ENCODE measurements at places on chromosomes 16 and 17. TPM values are rescaled to one million over a fixed set of nuclear protein-coding genes. Genes with fewer than 3 reads are reported as not detected.

The SLC52A1 gene
- not detected for polyA plus RNA-seq

- DNase-seq, result no peak
Observed at GRCh38 chr17:76541739-76542454, 2.1 kb downstream of the PRCD start.

GRCh38 chr16:67296420-67296819 is 17.1 kb downstream of the PLEKHG4 start:
- no peak for DNase-seq

GRCh38 chr16:78535098-78535497 is 435.6 kb downstream of the WWOX start:
- DNase-seq, result no peak

DNA sequence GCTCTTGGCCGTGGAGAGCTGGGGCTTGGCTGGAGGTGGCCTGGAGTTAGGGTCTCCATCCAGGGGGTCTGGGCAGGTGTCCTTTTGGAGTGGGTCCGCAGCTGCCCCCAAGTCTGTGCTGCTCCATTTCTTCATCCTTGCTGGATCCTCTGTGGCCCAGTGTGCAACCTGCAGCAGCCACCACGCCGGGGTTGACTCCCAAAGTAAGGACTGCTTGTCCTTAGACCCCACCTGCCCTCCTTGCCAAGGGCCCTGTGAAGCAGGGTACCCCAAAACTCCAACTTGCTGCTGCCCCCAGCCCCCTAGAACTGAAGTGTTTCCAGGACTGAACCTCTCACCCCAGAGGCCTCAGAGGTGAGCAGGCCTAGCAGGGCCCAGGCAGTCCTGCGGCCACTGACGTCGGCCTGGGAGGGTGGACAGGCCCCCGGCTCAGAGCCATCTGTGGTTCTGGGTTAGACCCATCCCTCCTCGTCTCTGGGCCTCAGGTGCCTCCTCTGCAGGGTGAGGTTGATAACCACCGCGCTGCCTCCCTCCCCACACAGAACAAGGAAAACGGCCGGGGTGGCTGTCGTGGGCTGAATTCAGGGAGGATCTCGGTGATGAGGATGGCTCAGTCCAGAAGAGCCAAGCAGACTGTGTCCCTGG is 16.9 kb downstream of the TRPV1 start:
- DNase-seq, result no peak

The NOD2 gene
- polyA plus RNA-seq, result 2.3 TPM

The SLC12A3 gene
- 0.05 TPM for polyA plus RNA-seq

DNA sequence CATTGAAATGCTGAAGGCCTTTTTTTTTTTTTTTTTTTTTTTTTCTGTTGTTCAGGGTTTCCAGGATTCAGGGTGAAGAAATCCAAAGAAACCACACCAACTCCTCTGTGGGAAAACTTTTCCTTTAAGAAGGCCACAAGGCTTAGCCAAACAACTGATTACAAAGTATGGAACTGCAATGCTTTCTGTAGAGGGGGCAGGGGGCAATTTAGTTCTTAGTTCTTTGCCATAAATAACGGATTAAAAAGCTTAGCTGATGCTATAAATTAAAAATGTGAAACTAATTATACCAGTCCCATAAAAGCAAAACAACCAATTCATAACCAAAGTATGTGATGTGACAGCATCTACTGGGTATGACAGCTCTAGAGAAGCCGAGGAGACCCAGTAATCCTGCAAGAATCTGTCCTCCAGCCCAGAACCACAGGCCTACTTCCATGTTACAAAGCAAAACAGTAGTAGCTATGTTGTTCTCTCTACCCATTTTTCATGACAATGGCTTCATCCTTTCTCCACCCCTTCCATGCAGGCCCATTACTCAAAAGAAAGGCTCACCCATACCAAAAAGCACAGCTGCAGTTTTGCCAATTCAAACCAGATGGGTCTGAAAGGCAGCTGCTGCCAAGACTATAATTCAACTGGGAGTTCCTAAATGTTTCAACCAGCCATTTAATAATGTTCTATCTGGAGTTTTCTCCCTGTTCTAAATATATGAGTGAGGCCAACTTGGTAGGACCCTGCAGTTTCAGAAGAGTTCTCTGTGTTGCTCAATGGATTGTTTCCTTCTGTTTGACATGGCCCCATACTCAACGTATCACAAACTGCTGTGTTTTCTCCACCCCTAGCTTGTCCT is 167.1 kb upstream of the ZFHX3 start:
- no peak for DNase-seq

DNA sequence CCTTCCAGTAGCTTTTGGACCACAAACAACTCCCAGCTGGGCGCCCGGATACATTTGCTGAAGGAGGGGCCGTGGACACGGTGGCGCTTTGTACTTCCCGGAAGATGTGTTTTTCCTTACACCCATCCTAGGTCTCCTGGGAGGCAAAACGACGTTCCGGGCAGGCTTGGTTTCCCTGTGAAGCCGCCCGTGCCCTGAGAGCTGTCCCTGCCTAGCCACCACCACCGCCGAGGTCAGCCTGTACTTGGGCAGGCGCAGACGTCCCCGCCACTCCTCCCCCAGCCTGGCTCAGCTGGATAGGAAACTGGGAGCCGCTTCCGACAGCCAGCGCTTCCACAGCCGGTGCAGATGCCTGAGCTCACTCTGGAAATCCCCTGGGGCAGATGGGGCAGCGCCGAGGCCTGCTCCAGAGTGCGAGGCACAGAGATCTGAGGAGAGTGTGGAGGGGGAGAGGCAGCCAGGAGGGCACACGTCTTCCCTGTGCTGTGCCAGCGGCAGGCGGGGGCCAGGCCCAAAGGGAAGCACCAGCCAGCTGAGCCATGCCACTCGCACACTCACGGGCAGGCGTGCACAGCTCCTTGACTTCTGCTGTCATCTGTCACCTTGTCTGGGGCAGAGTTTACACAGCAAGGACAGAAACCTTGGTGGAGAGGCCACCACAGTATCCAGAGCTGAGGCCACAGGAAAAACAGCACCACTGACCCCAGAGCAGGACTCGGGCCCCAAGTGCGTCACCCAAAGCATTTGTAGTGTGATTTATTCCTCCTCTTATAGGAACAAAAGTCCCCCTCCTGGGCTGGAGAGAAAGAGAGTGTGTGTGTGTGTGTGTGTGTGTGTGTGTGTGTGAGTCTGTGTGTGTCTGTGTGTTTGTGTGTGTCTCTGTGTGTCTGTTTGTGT is 3.0 kb downstream of the RHBDF2 start:
- DNase-seq, result peak; percentile 67

GRCh38 chr16:17470908-17471718 is at the start of gene XYLT1:
XYLT1 (minus strand) TSS chr16:17470960; CDS start chr16:17470796, 164 bp downstream.
- peak; percentile 65 for DNase-seq

- DNase-seq, result no peak
Observed at GRCh38 chr16:4723071-4723767, 10.9 kb downstream of the ANKS3 start.

GRCh38 chr16:62625326-62625725 is 589.1 kb upstream of the CDH8 start:
- peak; percentile 22 for DNase-seq

DNA sequence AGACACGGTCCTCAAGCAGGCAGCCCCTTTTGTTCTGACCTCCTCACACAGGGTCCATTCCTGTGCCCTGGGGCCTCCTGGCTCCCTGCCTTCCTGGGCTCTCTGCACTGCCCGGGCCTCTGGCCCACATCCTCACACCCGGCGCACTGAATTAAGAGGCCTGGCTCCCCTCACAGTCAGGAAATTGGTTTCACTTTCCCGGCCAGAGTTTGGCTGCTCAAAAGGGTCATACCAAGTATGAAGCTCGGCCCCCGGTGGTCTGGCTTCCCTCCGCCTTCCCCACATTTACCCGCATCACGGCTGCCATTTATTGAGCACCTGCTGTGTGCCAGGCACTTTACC is 220.0 kb downstream of the NTN1 start:
- DNase-seq, result peak; percentile 77

GRCh38 chr17:82502207-82502606 is 17.3 kb upstream of the FOXK2 start:
- no peak for DNase-seq

DNA sequence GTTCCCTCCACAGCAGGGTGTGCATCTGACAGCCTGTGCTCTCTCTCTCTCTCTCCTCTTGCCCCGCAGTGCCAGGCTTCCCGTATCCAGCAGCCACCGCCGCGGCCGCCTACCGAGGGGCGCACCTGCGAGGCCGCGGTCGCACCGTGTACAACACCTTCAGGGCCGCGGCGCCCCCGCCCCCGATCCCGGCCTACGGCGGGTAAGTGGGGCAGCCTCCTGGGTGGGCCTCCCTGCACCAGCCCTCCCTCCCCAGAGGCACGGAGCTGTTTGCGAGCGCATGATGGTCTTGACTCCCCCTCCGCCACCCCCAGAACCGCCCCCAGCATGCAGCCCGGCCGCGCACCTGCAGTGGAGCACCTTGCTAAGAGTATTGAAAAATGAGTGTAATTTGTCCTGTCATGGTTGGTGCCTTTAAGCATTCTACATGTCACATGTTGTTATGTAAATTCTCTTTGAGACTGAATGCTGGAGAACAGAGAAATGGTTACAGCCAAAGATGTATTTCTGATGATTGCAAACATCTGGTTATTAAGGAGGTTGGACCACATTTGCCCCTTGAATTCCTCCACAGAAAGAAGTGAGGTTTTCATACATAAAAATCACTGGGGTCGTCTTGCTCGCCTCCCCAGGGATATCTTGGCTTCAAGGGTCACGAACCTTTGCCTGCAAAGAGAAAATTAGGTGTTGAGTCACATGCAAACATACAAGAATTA is 321.3 kb downstream of the RBFOX1 start:
- no peak for DNase-seq
